Pancreas (tissue), 10 donors: ENCODE measurements at places on chromosomes 7 and 10.

DNA sequence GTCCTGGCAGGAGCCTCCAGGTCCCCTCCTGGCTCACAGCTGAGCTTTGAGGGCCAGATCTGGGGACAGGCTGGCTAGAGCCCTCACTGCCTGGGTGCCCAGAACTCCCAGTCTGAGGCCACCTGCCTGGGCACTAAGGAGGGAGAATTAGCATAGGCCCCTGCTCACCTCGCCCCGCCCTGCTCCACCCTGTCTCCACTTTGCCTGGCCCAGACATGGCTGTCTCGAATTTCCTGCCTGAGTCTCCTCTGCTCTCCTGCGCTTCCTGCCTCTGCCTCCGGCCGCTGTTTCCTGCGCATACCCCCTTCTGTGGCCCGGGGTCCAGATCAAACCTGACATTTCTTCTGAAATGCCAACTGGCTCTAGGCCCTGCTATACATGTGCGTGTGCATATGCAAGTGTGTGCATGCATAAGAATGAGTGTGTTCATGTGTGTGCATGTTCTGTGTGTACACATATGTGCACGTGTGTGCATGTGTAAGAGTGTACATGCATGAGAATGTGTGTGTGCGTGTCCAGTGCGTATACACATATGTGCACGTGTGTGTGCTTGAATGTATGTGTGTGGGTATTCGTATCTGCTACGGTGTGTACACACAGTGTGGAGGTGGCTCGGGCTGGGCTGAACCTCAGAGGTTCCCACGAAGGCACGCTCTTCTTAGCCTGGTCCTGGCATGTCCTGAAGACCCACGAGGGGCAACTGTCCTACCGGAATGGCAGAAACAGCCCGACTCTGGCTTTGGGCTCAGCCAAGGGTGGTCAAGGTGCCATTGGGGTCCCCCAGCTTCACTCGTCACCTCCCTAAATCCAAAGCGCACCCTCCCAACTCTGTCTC is 64.9 kb downstream of the MYL10 start:
- no peak overlapping the region for H3K4me3 ChIP-seq
- no peak overlapping the region for H3K27ac ChIP-seq
- H3K36me3 ChIP-seq, result no peaks in the 10 kb centered on the region
- no peak for DNase-seq

DNA sequence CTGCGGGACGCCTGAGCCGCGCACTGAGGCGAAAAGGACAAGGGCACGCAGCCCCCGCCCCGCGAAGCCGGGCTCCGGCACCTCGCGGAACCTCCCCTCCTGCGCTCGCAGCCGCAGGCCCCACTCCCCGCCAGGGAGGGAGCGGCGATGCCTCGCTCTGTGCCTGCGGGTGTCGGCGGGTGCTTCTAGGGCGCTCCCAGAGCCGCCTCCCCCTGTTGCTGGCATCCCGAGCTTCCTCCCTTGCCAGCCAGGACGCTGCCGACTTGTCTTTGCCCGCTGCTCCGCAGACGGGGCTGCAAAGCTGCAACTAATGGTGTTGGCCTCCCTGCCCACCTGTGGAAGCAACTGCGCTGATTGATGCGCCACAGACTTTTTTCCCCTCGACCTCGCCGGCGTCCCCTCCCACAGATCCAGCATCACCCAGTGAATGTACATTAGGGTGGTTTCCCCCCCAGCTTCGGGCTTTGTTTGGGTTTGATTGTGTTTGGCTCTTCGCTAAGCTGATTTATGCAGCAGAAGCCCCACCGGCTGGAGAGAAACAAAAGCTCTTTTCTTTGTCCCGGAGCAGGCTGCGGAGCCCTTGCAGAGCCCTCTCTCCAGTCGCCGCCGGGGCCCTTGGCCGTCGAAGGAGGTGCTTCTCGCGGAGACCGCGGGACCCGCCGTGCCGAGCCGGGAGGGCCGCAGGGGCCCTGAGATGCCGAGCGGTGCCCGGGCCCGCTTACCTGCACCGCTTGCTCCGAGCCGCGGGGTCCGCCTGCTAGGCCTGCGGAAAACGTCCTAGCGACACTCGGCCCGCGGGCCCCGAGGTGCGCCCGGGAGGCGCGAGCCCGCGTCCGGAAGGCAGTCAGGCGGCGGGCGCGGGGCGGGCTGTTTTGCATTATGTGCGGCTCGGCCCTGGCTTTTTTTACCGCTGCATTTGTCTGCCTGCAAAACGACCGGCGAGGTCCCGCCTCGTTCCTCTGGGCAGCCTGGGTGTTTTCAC is 519 bp downstream of the ITGB8 start:
- H3K36me3 ChIP-seq, result no peaks in the 10 kb centered on the region
- H3K27me3 ChIP-seq, result no peaks in the 10 kb centered on the region
- peaks cover 15% of the 10 kb centered on the region for H3K4me1 ChIP-seq
- H3K27ac ChIP-seq, result peak overlapping the region; percentile 96
- H3K4me3 ChIP-seq, result peak overlapping the region; percentile 57

DNA sequence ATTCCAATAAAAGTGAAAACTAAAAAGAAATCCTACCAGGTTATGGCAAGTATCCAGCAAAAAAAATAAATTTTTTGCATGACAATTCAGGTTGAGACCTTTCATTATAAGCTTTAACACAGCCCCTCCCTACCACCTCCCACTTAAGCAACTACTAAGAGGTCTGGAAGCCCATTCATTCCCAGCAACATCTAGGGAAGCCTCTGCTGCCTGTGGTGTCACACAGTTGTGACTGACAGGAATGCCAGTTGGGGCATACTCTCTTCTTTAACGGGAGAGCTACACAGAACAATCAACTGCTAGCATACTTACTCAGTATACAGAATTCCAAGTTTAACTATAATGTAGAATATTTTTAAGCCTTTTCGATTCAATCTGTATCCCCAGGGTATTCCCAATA is 27.8 kb downstream of the ABI1 start:
- H3K27ac ChIP-seq, result no peak overlapping the region
- no peaks in the 10 kb centered on the region for H3K36me3 ChIP-seq
- H3K4me3 ChIP-seq, result no peak overlapping the region
- no peaks in the 10 kb centered on the region for H3K4me1 ChIP-seq
- no peak for DNase-seq
- no peaks in the 10 kb centered on the region for H3K27me3 ChIP-seq

DNA sequence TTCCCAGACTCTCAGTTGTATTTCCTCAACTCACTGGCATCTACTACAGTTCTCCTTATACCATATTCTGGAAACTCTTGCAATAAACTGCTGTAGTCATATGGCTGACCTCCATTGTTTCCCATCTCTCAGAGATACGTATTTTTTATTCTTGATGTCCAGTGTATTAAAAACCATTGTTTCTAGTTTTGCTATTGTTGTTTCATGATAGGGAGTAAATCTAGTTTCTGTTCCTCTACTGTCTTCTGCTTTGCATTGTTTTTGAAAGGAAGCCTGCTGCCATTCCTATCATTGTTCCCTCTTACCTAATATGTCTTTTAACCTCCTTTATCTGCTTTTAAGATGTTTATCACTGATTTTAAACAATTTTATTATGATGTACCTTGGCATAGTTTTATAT is 255.0 kb downstream of the ADK start:
- no peak overlapping the region for H3K27ac ChIP-seq
- no peaks in the 10 kb centered on the region for H3K4me1 ChIP-seq
- no peak overlapping the region for H3K4me3 ChIP-seq
